ENCODE measurements at places on chromosomes 2 and 18. TPM values are rescaled to one million over a fixed set of nuclear protein-coding genes. Genes with fewer than 3 reads are reported as not detected.

DNA sequence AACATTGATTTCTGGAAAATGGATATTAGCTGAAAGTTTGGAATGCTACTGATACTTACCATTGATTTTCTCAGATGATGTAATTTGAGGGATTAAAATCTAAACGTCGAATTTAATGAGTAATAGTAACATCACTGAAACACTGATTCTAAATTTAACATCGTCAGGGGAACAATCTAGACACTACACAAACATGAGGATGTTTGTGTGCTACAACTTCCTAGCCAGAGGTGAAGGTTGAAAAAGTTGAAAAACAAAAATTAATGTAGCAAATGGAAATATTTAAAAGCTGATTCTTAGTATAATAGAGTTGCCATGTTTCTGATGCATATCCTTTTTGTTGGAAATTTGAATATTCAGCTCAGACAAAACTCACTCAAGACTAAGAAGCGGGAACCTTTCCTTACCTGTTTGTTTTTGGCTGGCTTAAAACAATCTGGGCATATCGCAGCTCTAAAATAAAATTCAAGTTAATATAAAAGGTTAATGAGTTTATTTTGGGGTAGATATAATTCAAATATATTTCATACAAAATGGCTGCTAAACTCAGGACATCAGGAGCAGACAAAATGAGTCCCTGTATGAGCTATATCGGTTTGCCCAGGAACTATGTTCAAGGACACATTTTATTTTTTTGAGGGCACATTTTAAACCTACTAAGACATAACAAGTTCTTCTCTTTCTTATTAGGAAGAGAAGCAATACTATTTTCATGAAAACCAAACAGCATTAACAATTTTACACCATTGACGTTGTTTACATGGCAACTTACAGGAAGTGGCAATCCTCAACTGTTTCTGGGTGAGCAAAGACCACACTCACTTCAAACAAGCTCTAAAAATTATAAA is 52.6 kb upstream of the PEX13 start:
- DNase-seq: no peak

- no peak for DNase-seq
These were observed 17.4 kb downstream of the SRD5A2 start for GRCh38 chr2:31563273-31563839.

- DNase-seq: no peak
These were observed 3.9 kb downstream of the RSAD2 start for GRCh38 chr2:6881516-6881915.

CYP27A1 gene
- total RNA-seq: 15.6 TPM

SERPINB5 gene
- not detected for total RNA-seq

Data from right cardiac atrium (tissue), 5 donors.